Left ventricle myocardium inferior (tissue), 1 donor: ENCODE measurements at places on chromosomes 13 and 19.

DNA sequence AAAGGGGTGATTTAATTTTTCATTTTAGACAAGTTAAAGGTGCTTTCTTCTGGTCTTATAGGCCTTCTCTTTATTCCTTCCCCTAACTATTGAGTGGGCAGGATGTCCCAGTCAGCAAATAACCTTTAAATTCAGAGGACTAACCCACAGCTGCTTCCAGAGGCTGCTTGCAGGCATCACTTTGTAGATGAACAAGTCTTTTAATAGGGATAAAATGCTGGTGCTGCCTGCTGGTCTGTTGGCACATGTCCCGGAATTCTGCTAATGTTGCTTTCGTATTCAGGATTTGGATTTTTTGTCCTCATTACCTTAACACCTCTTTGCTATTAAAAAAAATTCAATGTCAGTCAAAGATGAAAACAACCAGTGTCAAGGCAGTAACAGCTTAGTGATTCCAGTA is 132.7 kb upstream of the KL start:
- no peak for DNase-seq

GRCh38 chr19:6198896-6199239 is 63.4 kb downstream of the ACSBG2 start:
- no peak for DNase-seq

DNA sequence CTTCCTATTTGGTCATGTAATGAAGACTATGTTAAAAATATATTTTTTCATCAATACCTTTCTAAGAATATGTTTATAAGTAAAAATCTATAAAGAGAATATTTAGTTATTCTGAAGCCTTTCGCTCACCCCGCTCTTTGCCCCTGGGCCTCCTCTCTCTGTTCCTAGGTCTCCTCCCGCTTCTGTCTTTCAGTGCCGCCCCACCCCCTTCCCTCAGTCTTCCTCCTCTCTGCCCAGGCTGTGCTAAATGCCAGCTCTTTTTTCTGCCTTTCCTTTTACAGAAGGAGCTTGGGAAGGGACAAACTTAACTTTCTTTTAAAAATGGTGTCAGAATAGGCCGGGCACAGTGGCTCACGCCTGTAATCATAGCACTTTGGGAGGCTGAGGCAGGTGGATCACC is 22.8 kb downstream of the HIF3A start:
- DNase-seq, result no peak

- no peak for DNase-seq
These were observed 2.6 kb upstream of the POLR2E start for GRCh38 chr19:1097810-1098176.

GRCh38 chr19:45995715-45996385 is 583 bp downstream of the CCDC61 start:
- DNase-seq, result no peak

GRCh38 chr13:79846386-79846785 is 365.4 kb downstream of the NDFIP2 start:
- no peak for DNase-seq

- DNase-seq, result no peak
These were observed 22.7 kb downstream of the AKT2 start for GRCh38 chr19:40262422-40262821.

DNA sequence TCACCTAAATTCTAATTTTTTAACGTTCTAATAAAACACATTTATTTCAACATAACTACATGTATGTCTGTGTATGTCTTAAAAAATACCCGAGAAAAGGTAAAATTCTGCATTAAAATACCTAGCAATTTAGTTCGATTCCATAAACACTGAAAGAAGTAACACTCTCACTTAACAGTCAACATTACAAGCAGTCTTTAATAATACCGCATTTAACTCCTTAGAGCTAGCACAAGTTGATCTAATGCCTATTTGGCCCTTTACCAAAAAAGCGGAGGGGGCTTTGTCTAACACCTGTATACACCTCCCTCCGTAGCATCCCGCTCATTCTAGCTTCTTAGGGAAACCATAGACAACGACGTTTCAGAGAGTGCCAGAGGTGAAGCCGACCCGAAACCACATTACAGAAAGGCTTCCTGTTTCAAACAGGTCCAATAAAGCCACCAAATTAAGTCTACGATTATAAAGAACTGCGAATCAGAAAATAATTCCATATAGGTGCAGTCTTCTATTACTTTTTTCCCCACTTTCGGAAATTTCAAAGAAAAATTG is 1.2 kb downstream of the SPART start:
- DNase-seq, result no peak

GRCh38 chr13:111855191-111855590 is 211.8 kb upstream of the SOX1 start:
- no peak for DNase-seq

GRCh38 chr19:1151037-1151724 is 22.9 kb downstream of the SBNO2 start:
- no peak for DNase-seq

DNA sequence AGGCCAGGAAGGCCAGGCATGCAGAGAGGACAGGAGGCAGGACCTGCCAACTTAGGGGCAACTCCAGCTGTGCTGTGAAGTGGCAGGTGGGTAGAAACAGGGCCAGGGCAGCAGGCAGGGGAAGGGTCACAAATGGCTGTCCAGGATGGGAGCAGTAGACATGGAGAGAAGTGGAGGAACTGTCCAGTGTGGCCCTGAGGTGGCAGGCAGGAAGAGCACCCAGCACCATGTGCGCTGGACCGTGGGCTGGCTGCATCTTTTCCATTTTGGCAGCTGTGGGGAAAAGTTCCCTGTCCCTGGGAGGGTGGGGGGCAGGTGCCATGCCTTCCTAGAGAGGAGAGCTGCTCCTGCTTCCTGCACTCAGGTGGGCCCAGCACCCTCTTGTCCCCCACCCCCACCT is 13.8 kb downstream of the DEDD2 start:
- no peak for DNase-seq

DNA sequence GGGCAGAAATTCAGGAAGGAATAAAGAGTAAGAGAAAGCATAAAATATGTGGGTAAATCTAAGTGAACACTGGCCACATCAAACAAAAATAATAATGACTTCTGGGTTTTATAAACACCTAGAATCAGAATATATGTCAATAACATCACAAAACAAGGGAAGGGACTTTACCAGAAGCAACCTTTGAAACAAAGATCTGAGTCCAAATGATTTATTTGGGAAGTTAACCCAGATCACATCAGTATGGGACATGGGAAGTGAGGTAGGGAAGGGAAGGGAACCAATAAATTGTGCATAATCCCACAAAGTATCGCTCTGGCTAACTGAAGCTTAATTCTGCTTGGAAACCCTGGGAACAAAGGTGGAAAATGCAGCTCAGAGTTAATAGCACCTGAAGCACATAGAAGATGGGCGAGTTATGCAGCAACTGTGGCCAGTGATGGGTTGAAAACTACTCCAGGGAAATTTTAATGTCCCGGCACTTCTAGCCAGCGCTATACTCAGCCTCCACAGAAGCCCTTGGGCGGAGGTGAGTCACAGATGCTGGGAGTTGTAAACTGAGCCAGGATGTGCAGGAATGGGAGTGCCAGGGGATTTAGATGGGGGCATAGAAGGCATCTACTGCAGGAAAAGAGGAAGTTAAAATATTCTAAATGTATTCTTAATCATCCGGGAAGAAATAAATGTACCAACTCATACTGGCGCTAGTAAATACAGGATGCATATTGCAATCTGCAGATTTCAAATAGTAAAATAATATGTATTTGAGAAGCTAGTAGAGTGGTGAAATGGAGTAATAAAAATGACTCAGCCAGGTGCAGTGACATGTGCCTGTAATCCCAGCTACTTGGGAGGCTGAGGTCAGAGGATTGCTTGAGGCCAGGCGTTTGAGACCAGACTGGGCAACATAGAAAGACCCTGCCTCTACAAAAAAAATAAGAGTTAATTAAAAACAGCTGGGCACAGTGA is 34.2 kb upstream of the CEBPG start:
- no peak for DNase-seq

GRCh38 chr19:6313398-6313969 is 19.9 kb downstream of the ACER1 start:
- no peak for DNase-seq

- no peak for DNase-seq
These were observed 17.4 kb downstream of the RUBCNL start for GRCh38 chr13:46369506-46370277.

- DNase-seq, result no peak
These were observed 8.6 kb downstream of the MIR17HG start for GRCh38 chr13:91355826-91356710.

GRCh38 chr13:19810996-19811881 is 28.5 kb upstream of the PSPC1 start:
- no peak for DNase-seq

- DNase-seq, result no peak
These were observed 1.3 kb upstream of the IRF2BP1 start for GRCh38 chr19:45887200-45887710.

- DNase-seq, result peak; percentile 62
These were observed 3.7 kb downstream of the KCNC3 start for GRCh38 chr19:50325310-50326100.

DNA sequence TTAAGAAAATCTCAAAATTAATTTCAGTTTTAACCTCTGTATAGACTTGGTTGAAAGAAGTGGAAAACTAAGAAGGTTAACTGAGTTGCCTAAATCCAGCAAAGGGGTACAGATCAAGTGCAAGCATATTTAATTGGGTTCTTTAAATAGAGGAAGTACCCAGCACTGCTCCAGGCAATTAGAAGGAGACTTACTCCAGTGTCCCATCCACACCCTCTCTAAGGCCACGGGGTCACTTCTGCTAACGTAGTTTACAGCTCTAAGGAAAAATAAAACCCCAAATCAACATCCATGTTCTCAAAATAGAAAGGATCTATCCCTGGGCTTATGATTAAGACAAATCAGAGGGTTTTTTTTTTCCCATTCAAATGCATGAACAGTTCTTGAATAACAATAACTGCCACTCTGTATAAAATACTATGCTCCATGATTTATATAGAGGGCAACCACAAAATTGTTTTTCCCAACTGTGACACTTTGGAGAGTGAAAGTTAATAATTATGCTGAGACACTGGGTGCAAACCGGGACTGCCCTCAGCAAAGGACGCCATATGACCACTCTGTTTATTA is 4.6 kb downstream of the FRY start:
- DNase-seq, result no peak

DNA sequence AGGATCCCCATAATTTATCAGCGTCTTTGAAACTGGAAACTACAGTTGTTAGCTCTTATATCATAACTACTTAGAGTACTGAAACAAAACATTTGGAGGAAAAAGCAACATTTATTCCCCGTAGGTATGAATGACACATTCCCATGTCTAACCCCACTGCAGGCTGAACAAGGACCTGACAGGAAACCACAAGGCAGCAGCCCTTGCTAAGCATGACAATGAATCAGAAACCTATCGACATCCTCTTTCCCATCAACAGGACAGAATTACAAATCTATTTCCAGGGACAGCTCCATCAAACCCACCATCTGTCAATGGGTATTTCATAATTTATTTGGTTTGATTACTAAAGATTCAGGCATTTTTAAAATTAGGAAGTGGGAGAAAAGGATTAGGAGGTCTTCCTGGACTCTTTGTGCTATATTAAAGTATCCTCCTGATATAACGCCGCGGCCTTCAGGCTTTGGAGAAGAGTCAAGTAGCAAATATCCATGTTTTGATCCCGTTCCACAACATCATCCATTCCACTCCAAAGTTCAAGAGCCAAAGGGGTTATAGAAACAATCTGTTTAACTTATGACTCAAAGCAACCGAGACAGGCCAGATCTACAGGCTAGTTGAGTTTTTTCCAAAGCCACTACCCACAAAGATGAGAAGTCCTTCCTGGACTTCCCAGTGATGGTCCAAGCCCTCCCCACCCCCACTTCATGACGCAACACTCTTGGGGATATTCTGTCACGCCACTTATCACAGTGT is 51.1 kb downstream of the FAM216B start:
- no peak for DNase-seq

DNA sequence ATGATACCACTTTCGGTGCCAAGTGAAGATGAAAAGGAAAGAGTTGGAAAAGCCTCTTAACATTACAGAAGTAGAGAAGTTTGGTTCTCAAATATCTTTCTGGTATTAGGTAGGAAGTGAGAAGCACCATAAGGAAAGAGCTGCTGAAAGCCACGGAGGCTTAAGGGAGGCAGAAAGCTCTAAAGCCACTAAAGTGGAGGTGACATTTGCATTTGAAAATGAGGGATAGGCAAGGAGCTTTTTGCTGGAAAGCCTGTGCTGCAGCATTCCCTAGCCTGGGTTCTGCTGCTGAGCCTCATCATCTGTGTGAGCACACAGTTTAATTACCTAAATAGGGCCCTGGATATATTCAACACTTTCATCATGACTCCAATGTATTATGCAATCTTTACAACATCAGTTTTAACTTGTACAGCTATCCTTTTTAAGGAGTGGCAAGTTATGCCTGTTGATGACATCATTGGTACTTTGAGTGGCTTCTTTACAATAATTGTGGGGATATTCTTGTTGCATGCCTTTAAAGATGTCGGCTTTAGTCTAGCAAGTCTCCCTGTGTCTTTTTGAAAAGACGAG is 315.4 kb downstream of the RBM26 start:
- no peak for DNase-seq

- no peak for DNase-seq
These were observed 28.4 kb downstream of the UBAC2 start for GRCh38 chr13:99228737-99229691.

DNA sequence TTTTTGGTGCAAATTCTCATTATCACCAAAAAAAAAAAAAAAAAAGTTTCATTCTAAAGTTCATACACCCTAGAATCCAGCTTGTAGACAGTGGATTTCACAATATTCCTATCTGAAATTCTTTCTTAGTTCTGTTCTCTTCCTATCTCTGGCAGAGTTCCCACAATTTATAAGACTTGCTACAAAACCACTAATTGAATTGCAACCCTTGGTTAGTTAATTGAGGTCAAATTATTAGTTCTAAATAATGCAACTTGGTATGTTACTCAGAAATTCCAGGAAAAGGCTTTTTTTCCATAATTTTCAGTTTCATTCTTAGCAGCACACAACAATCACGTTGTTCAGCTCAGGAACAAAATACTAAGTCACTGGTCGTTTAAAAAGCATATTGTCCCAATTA is 58.5 kb downstream of the SPATA13 start:
- no peak for DNase-seq

GRCh38 chr13:95181586-95181985 is 119.7 kb downstream of the ABCC4 start:
- no peak for DNase-seq

- no peak for DNase-seq
These were observed 109.5 kb downstream of the TBC1D4 start for GRCh38 chr13:75372517-75372916.

- DNase-seq, result no peak
These were observed 10.1 kb upstream of the ZNF358 start for GRCh38 chr19:7505682-7506384.

GRCh38 chr13:110820322-110820721 is 94.5 kb downstream of the ANKRD10 start:
- DNase-seq, result no peak

- no peak for DNase-seq
These were observed 19.7 kb downstream of the FXYD5 start for GRCh38 chr19:35174226-35174625.
